ENCODE measurements at places on chromosomes 11 and 22.
A peak's percentile ranks its signal among the peaks of the same experiment; 100 is the strongest.

- DNase-seq: peak; percentile 11
These were observed 163.4 kb upstream of the NCAM1 start for GRCh38 chr11:112797648-112798293.

DNA sequence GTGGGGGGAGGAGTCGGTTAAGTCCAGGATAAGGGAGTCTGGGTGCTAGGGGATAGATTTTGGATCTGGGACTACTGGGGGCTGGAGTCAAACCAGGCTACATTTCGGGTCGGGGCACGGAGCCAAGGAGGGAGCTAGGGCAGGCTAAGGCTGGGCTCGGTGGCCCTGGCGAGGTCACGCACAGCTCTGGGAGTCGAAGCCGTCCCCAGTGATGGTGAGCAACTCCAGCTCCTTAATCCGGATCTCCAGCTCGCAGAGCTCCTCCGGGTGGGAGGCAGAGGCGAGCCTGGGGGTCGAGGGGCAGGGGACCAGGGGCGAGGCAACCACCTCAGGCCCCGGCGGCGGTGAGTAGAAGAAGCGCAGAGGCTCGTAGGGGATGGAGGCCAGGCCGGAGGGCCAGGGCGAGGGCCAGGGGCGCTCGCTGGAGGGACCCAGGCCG lies 544 bp downstream of the C11orf91 start:
- no peak for DNase-seq

DNA sequence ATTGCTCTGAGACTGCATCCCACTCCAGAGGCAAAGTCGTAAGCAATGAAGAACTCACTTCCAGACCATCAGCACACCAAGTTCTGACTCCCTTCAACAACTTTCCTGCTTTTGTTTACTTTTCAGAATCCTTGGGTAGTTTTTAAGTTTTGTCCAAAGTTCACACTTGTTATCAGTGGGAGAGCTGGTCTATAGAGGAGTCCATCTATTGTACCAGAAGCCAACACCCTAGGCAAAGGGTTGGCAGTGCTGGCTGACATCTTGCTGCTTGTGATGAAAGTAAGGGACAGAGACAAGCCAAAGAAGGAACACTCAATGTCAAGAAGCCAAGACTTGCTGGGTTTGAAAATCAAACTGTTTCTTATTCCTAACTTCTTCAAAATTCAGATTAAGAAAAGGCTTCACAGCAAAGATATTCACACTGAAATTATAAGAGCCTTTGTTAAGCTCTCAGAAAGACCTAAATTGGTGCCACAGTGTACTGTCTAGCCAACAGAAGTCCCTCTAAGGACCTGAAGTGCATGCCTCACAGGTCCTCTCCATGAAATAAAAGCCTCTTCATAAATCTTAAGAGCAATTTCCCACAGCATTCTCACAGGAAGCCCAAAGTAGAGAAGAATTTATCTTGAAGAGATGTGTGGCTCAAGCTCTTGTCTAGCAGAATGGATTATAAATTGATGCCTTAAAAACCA lies 21.5 kb upstream of the LINC01488 start:
- DNase-seq: no peak

GRCh38 chr11:26579683-26580082 lies 7.6 kb upstream of the MUC15 start:
- no peak for DNase-seq

GRCh38 chr22:23072077-23072910 lies 2.0 kb downstream of the GNAZ start:
- no peak for DNase-seq
